ENCODE measurements at places on chromosomes 7 and 10.

DNA sequence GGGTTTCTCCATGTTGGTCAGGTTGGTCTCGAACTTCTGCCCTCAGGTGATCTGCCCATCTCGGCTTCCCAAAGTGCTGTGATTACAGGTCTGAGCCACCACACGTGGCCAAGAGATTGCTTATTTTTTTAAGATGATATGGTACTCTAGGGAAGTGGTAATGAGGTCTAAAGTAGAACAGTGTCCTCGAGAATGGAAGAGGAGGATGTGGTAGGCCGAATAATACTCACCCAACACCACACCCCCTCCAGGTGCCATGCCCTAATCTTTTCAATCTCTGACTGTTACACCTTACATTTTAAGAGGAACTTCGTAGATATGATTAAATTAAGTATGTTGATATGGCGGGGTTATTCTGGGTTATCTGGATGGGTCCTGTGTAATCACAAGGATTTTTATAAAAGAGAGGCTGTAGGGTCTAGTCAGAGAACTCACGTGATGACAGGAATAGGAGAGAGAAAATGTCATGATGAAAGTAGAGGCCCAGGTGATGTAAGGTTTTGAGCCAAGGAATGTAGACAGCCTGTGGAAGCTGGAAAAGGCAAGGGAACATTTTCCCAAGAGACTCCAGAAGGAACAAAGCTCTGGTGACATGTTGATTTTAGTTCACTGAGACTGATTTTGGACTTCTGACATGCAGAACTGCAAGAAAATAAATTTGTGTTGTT, 29.5 kb downstream of the CDK13 start:
- DNase-seq, result no peak

- DNase-seq, result no peak
These were observed 73.7 kb upstream of the CAMK2B start for GRCh38 chr7:44398953-44399574.

DNA sequence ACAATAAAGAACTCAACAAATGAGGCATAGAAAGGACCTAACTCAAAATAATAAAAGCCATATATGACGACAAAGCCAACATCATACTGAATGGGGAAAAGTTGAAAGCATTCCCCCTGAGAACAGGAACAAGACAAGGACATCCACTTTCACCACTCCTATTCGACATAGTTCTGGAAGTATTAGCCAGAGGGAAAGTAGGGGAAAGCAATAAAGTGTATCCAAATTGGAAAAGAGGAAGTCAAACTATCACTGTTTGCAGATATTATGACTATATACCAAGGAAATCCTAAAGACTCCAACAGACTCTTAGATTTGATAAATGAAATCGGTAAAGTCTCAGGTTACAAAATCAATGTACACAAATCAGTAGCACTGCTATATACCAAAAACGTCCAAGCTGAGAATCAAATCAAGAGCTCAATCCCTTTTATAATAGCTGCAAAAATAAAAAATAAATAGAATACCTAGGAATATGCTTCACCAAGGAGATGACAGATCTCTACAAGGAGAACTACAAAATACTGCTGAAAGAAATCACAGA, 4.8 kb downstream of the ANXA7 start:
- DNase-seq, result no peak

DNA sequence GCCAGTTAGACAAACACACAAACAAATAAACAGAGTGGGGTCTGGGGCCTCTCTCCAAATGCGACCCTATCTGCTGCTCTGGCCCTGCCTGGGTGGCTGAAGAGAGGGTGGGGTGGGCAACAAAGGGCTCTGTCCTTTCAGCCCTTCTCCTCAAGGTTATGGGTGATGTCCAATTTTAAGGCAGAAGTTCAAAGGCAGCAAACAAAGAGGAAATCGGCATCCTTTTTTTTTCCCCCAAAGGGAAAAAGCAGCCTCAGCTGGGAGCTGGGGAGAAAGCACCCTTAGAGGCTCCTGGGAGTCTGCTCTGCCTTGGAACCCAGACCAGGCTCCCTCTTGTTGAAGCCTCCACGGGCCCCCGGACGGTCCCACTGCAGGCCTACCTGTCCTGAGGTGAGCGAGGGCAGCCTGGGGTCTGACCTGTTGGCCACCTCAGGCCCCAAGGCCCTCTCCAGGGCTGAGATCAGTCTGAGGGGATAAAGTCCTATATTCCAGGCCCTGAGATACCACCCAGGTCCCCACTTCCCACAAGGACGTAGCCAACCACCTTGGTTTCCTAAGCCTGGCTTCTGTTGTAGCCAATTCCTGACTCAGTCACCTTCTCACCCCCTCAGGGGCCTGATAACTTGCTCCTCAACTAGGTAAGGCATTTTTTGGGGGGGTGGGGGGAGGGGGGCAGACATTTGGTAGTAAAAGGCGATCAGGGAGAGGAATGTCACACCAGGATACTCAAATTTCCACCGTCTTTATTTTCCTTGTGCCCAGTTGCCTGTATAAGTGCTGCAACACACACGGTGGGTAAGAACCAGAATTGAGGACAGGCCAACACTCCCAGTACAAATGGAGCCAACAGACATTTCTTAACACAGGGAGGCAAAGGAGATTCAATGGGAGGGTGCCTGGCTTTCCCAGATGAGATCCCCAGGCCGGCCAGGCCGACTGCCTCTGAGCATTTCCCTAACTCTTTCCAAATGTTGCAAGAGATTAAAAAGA, 4.3 kb downstream of the HOXA11 start:
- no peak for DNase-seq

DNA sequence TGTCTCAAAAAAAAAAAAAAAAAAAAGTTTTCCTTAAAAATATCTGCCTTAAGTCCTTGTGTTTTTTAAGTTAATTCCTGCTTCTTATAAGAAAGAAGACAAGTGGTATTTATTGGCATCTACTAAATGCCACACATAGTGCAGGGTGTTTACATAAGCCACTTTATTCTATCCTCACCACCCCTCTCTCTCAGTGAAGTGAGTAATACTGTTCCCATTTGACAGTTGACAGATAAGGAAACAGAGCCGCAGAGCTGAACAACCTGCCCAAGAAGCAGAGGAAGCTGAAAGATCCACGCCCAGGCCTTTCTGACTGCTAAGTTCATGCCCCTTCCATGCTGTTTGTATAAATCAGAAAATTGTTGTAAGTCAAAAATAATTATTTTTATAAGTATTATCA, 54.1 kb downstream of the ABLIM1 start:
- DNase-seq, result no peak

DNA sequence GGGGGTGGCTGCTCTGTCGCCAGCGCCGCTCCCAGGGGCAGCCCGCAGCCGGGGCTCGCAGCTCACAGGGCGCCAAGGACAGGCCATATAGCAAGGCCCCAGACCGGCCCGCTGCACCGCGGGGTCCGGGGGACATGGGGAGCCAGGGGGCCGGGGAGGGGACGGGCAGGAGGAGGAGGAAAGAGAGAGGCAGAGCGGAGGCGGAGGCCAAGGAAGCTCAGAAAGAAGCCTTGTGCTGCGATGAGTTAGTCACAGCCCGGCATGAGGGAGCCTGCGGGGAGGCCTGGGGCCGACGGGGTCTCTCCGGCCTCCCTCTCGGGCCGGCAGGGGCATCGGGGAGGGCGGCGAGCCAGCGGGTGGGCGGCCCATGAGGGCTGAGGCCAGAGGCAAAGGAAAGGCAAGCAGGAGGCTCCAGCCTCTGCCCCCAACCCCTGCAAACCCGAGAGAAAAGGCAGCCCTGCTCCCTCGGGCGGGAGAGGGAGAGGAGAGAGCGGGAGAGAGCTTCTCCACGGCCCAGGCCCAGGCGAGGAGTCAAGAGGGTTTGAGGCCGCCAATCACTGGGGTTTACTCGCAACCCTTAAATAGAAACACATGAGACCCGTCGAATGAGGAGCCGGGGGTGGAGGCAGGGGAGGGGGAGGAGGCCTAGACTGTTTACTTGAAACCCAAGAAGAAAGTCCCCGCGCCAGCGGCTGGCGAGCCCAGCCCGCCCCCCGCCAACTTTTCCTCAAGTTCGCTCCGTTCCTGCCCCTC, 167.9 kb downstream of the NEURL1 start:
- peak; percentile 50 for DNase-seq

DNA sequence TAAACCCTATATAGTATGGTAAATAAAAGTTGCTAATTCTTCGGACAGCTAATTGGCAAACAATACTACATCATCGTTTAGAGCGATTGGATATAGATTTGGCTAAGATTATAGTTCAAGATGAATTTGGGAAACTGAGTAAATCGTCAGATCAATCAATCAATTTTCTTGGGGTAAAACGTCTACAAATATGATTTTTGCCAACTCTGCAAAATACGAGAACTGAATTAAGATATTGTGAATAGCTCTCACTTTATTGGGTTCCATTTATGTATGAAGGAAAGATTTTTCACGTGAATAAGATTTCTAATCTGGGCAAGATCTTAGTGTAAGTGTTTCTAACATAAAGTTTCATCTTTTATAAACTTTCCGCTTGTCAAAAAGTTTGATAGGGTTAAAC, 132.9 kb upstream of the AGR3 start:
- no peak for DNase-seq

- no peak for DNase-seq
These were observed 202.8 kb downstream of the BAMBI start for GRCh38 chr10:28879875-28880682.

- DNase-seq, result no peak
These were observed 103.3 kb downstream of the TPST1 start for GRCh38 chr7:66308411-66308810.

DNA sequence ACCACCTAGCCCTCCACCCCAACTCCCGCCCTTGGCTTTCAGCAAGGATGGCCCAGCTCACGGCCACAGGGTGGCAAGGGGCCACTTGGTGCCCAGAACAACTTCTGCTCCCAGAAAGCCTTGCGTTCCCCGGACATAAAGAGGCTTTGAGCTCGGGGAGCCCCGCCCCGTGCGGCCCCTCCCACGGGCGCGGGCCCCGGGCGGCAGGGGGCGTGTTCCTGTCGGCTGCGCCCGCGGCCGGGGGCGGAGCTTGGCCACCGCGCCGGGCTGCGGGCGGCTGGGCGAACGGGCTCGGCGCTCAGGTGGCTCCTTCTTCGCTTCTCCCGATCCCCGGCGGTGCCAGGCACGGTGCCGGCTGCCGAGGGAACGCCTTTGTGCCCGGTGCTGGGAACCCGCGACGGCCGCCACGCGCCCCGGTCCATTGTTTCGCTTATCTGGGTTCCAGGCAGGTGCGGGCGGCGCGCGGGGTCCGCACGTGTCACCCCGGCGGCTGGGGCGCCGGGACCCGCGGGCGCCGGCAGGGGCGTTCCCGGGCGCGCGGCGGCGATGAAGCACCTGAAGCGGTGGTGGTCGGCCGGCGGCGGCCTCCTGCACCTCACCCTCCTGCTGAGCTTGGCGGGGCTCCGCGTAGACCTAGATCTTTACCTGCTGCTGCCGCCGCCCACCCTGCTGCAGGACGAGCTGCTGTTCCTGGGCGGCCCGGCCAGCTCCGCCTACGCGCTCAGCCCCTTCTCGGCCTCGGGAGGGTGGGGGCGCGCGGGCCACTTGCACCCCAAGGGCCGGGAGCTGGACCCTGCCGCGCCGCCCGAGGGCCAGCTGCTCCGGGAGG, at the start of gene NFE2L3:
Gene NFE2L3 (plus strand): TSS at position 246 of the 829 bp plus-strand sequence. CDS start 301 bp downstream, at position 547.
- DNase-seq, result peak; percentile 62

DNA sequence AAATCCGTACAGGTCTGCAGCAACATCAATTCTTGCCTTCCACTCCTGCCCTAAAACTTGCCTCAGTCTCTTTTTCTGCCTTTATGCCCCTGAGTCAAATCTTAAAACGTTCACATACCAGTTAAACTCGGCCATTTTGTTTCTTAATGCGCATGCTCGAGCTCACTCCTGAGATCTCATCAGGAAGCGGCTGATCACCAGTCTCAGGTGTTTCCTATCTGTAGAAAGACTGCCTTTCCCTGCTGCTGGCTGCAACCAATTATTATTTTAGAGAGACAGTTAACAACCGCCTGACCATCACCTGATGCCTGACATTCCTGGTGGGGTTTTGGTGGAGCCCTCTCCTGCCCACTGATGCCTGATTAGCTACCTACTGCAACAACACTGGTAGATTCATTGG, 70.2 kb upstream of the TMEM140 start:
- DNase-seq, result no peak

- no peak for DNase-seq
These were observed 15.5 kb downstream of the CTTNBP2 start for GRCh38 chr7:117857718-117858117.

GRCh38 chr7:132171130-132171576, 405.1 kb downstream of the PLXNA4 start:
- no peak for DNase-seq

GRCh38 chr7:41098846-41099245, 604.0 kb downstream of the INHBA start:
- DNase-seq, result no peak

DNA sequence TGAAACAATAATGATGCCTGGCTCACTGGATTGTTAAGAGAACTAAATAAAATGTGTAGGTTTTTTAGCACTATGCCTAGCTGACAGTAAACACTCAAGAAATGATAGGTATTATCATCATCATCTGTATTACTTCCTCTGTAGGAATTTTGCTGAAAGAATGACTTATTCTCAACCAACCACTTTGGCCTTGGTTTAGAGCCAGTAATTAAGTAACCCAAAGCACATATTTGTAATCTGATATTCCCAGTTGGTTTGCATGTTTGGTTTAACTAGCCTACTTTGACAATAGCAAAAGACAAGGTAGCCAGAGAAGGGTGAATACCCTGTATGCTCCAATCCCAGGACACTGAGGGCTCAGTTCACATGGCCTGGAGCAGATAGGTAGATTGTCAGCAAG, 34.4 kb downstream of the BCAP29 start:
- no peak for DNase-seq

DNA sequence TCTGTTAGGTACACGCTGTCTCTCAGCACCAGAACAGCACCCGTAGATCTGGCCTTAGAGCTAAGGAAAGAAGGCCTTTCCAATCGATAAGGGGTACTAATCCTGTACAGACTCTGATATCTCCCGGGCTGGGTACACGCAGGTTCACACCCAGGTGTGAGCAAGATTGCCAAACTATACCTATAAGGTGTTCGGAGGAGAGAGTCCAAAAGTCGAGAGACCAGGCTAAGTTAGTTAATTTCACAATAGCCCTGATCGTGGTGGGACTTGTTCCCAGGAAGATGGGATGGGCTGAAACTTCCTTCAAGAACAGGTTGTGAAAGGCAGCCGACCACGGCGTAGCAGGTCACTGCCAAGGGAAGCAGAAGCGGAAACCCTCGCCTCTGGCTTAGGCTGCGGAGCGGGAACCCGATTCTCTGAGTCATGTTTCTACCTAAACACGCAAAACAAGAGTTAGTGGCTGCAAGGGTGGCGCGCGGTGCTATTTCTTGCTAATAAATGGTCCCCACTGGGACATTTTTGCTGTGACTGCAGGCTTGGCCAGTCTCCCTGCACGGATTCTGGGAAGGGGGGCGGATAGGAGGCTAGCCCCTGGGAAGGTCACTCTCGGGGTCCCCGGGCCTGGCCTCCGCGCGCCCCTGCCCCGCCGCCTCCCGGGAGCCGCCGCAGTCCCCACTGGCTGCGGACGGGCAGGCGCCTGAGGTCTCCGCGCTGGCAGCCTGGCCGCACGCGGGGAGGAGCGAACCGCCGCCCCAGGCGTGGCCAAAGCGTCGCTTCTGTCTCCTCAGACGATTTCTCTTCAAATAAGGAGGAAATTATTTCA, 75.4 kb upstream of the PDSS1 start:
- no peak for DNase-seq

GRCh38 chr7:325811-326210, 35.8 kb downstream of the FOXL3 start:
- DNase-seq, result no peak

All from AML-193 (cell line).